ENCODE measurements at places on chromosomes 6 and 20.

GRCh38 chr20:59864726-59865125 lies 68.7 kb downstream of the SYCP2 start:
- DNase-seq, result no peak

DNA sequence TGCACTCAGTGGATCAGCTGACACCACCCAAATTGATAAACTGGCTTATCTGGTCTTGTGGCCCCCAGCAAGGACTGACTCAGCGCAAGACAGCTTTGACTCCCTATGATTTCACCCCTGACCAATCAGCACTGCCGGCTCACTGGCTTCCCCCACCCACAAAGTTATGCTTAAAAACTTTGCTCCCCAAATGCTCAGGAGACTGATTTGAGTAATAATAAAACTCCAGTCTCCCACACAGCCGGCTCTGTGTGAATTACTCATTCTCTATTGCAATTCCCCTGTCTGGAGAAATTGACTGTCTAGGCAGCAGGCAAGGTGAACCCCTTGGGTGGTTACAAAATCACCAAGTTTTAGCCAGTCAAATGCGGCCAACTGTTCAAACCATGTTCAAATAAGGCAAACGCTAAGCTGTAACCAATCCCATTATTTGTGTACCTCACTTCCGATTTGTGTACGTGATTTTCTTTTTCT lies 32.5 kb downstream of the SLC22A2 start:
- DNase-seq, result no peak

GRCh38 chr6:155152211-155153076 lies 111.4 kb upstream of the CLDN20 start:
- no peak for DNase-seq

GRCh38 chr6:159989492-159990480 lies 20.9 kb downstream of the IGF2R start:
- no peak for DNase-seq

DNA sequence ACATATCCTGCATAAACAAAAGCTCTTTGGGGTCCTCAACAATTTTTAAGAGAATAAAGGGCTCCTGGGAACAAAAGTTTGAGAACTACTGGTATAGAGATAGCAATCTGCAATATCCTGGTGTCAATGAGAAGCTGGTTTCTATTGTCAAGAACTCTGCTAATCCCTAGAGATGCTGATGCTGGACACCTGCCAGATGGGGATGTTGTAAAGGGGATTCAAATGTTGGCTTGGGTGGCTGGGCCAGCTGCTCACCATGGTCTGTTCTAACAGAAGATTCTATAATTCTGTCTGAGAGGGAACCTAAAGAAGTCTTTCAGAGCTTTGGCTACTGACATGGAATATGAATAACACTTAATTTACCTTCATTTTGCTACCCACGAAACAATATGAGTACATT lies 137.8 kb downstream of the BTBD9 start:
- DNase-seq, result no peak

DNA sequence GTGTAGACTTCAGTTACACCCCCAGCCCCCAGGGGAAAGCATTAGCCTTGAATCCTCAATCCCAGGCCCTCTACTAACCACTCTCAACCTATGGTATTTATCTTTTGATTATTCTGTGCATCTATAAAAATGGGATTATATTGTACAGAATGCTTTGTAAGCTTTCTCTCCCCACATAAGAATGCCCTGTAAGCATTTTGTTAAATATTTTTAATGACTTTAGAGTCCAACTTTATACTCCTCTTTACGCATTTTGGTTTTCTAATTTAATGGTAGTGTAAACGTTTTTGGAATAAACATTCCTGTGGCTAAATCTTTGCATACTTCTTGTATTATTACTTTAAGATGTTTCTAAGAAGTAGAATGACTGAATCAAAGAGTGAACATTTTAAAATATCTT lies 35.4 kb downstream of the FBXO9 start:
- DNase-seq, result no peak

GRCh38 chr6:44564906-44565524 lies 177.5 kb downstream of the CDC5L start:
- no peak for DNase-seq

- DNase-seq, result no peak
Measured at GRCh38 chr6:161422710-161423680, 149.1 kb upstream of the AGPAT4 start.

GRCh38 chr6:108673602-108674001 lies 112.9 kb downstream of the FOXO3 start:
- DNase-seq, result no peak

Data from NCI-H1930 (cell line).